Naive B cell (primary cell): ENCODE measurements at places on chromosomes 5 and 9. TPM values are rescaled to one million over a fixed set of nuclear protein-coding genes. Genes with fewer than 3 reads are reported as not detected.
A peak's percentile ranks its signal among the peaks of the same experiment; 100 is the strongest.

GRCh38 chr5:102777099-102777498 lies 22.0 kb downstream of the PAM start:
- no peak for DNase-seq

Gene PCDHA2
- not detected for polyA plus RNA-seq

DNA sequence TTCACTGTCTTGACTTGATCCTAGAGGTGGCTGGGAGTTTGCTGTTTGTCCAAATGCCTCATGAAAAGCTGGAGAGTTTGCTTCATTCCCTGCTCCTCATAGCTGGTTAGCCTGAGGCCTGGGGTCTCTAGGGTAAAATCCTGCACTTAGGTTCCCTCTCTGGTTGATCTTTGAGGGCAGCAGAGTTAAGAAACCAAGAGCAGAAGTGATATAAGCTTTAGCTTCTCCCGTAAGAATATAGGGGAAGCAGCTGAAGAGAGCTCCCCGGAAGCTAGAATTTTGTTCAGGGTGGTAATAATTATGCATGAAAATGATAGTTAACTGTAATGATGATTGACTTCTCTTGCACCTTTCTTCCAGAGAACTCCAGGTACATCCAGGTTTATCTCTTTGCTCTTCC lies 1.4 kb downstream of the FAM53C start:
- peak; percentile 18 for DNase-seq

- no peak for DNase-seq
These were observed 49.1 kb upstream of the SUB1 start for GRCh38 chr5:32536246-32536645.

DNA sequence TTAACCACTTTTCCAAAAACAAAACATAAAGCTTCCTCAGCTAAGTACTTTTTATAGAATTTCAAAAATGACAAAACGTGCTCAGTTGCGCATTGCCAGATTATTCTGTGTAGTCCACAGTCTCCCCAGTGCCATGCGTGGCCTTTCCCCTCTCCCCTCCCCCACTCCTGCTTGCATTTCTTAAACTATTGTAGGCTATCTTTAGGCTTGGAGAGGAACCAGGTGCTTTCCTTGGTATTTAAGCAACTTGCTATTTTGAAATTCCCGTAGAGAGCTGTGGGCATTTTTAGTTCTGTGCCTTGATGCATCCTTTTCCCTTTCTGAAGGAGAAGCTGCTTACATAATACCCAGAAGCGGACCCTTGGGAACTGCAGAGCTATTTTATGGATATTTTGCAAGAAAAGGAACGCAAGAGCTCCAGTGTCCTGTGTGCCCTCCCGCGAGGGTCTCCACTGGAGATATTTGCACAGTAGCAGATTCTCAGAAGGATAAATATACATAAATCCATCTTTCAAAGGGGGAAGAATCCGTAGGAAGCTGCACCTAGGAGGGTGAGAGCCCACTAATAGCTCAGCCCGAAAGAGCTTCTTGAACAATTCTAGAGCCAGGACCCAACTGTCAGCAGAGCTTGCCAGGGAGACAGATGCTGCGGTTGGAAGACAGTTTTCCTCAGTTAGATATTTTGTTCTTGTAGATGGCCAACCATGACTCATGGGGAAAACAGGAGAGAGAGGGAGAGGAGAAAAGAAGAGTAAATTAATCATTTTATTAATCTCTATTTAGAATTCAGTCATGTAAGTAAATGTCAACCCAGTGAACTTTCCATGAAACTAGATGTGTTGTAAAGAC lies 1298.3 kb upstream of the WWC1 start:
- DNase-seq: no peak

Gene GHR
- not detected for polyA plus RNA-seq

GRCh38 chr5:167578977-167579692 lies 712.3 kb upstream of the WWC1 start:
- no peak for DNase-seq
